ENCODE measurements at places on chromosomes 7 and 10.

GRCh38 chr7:50793947-50794570, 11.4 kb upstream of the GRB10 start:
- peak; percentile 32 for DNase-seq

DNA sequence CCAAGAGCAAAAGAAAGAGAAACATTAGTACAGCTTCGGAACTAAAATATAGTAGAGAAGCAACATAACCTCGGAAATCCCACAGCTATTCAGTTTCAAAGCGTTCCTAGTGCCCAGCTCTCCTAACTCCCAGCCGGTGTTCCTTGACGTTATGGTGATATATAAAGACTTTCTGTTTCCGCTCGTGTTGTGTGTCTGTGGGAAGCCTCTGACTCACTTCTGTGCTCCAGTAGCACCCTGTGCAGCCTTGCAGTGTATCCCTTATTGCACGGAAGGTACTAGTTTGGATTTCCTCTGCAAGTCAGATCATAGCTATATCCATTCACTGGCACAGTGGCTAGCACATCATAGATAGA, 535 bp downstream of the ASAH2B start:
- DNase-seq, result peak; percentile 73

DNA sequence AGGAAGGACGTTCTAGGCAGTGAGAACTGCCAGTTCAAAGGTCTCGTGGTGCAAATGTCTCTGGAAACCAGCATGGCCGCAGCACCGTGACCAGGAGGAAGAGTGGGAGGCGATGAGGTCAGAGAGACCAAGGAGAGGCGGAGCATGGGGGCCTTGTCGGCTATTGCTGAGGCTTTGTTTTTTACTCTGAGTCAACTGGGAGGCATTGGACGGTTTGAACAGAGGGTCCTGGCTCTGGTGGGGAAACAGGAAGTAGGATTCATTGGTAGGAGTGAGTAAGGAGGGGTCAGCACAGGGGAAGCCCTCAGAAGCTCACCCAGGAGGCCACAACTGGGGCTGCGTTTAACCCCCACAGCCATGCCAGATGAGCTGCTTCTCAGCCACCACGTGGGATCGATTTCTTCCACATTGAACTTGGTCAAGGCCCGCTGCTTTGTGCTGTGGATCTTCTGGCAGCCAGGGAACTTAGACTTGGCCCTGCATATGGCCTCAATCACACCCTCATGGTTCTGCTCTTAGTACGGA, 22.2 kb upstream of the SH2B2 start:
- DNase-seq, result no peak

- no peak for DNase-seq
Observed at GRCh38 chr10:81953420-81953819, 78.4 kb downstream of the NRG3 start.

GRCh38 chr7:75876126-75876881, 2.5 kb upstream of the RHBDD2 start:
- peak; percentile 39 for DNase-seq

DNA sequence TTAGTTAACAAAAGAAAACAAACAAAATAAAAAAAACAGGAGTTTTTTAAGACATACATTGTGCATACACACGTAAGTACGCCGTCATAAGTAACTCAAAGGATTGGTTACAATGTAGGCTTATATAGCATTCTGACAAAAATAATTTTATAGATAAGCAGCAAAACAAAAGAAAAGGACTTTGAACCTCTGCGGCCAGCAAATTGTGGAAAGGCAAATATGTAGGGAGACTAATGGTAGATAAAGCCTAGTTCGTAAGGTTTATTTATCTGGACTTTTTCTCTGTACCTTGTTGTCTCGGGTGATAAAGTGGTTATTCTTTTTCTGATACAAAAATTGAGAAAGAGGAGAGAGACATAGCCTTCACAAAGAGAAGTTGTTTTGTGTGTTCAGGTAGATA, 891.9 kb downstream of the CNTNAP2 start:
- no peak for DNase-seq

DNA sequence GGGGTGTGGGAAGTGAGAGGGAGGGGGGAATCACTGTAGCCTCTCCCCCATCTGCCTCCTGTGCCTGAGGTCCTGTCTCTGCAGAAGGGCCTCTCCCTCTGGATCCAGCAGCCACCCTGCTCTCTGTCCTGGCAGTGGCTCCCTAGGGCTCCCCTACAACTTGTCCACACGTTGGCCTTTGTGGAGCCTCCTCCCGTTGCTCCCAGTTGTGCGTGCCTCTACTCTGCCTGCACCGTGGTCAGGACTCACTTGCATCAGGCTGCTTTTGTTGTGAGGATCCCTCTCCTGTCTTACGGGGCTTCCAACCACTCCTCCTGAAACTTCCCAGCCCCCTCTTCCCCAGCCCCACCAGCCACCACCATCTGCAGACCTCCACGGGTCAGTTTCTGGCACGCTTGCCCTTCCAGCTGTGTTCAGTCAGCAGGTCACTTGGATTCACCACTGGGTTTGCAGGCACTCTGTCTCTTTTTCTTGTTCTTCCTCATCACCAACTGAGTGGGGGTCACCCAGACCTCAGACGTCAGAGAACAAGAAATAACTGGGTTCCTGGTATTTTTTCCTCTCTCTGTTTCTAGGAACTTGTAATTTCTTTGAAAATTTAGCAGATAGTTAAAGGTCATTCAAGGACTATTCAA, 62.3 kb downstream of the RAMP3 start:
- peak; percentile 7 for DNase-seq

- DNase-seq, result peak; percentile 60
Observed at GRCh38 chr7:102983602-102984001, 70.8 kb downstream of the LRRC17 start.

- peak; percentile 82 for DNase-seq
Observed at GRCh38 chr7:151315038-151315655, 26.5 kb upstream of the NUB1 start.

GRCh38 chr10:79262131-79262530, 85.1 kb upstream of the PPIF start:
- DNase-seq, result no peak

- no peak for DNase-seq
Observed at GRCh38 chr10:12414278-12414989, 65.1 kb downstream of the CAMK1D start.

DNA sequence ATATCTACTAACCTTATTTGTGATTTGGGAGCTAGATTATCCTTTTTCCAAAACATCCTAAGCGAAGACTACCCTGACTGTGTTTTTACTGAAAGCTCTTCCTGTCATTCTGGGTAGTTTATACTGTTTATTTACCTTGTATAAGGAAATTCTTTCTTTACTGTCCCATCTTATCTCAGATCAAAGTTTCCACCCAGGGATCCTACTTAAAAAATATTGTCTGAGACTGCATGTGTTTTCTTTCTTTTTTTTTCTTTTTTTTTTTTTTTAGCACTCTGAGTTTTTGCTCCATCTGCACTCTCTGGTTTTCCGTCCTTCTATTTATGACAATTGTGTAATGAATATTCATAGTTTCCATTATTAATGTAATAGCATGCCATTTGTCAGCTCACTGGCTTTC, 26.5 kb downstream of the CDK14 start:
- no peak for DNase-seq

DNA sequence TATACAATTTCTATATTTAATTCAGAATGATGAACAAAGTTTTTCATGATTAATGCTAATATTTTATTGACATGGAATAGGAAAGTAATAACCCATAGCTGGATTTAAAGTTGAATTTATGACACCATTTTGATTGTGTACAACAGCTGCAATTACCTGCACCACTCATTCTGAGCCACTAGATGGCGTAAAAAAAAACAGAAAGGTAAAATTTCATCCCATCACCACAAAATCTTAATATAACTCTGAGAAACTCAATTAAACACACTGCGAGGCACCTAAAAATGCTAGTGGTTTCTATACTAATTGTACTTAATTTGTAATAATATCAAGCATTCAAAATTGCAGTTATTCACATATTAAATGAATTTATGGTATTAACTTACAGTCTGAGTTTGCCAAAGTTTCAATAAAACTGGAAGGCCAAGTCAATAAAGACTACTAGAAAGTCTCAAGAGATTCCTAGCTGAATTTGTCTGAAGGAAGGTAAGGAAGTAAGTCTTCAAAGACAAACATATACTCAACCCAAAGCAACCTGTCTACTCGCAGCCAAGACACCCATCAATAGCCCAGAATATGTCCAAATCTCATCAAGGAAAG, 182.5 kb downstream of the SKAP2 start:
- DNase-seq, result peak; percentile 38

DNA sequence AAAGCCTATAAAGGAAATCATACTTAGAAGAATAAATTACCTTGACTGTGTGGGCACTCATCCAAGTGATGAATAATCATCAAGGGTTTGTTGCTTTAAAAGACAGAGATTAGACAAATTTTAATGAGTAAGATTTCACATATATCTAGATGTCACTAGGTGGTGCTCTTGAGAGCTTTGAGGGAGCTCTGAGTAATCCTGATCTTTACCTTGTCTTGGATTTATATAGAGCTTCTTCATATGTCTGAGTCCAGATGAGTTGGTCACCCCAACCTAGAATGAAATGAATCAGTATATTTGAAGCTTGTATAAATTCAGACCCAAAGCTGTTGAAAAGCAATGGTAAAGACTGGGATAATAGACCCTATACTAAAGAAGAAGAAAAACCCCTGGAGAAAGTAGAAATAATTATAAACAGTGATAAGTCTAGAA, 3.7 kb downstream of the AGR2 start:
- DNase-seq, result peak; percentile 62

DNA sequence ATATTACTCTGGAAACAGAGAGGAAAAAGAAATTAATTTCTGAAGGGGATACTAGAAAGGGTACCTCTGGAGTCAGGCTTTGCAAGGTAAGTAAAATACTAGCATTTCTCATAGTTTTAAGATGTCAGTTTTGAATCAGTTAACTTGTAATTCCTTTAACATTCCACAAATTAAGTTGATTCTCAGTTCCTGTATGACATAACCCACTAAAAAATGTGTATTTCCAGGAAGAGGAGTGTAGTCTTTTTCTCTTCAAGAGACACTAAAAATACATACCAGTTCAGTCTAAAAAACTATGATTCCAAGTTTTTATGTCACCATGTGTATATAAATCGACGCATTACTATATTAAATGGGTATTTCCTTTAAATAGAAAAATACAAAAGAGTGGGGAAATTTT, 113.2 kb downstream of the CDK6 start:
- DNase-seq, result no peak

DNA sequence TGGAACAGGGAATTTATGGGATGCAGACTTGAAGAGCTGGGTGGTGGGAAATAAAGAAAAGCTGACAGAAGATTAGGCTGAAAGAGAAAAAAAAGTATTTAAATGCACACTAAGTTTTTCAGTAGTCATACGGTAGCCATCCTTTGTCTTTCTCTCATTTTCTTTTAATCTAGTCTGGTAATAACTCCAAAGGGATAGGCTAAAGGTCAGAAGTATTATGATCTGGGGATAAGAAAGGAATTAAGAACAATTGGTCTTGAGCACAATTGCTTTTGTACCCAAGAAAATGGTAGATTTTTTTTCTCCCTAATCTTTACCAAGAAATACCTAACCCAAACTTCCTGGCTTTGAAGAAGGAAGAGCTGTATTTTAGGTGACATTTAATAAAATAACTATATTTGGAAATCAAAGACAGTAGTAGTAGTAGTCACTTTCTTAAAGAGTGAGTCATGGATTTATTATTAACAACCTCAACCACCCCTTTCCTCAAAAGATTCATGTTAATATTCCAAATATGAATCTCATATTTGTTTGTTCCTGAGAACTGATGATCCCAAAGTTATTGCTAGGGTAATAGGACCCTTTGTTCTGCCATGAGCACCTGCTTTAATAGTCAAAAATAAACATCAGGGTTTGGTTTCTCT, 120.2 kb upstream of the ODAD2 start:
- DNase-seq, result no peak

DNA sequence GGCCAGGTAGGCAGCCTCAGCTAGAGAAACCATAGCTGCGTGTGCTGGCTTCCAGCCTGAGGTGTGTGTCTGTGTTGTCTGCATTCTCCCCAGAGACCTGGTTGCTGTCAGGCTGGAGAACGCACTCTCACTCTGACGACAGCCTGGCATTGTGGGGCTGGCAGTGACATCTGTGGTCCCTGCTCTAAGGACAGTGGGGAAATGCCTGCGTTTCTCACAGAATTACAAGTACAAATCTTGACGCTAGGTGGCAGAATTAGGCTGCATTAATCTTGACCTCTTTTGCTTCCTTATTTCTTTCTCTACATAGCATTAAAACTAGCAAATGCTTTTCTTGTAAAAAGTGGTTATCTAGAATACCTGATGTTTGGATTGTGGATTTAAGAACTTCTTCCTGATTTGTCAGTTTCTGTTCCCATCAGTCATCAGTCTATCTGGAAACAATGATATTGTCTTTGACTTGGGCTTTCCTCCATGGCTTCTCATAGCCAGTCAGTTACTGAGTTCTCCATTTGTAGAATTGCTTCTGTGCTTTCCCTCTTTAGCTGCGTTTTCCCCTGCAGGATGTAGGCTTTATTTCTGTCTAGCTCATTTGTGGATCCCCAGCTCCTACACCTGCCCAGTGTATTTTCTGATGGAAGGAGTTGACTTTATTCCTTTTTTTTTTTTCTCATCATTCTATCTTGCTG, 86.0 kb downstream of the FANK1 start:
- peak; percentile 91 for DNase-seq

- no peak for DNase-seq
Observed at GRCh38 chr7:979886-980571, 3.0 kb upstream of the CYP2W1 start.

DNA sequence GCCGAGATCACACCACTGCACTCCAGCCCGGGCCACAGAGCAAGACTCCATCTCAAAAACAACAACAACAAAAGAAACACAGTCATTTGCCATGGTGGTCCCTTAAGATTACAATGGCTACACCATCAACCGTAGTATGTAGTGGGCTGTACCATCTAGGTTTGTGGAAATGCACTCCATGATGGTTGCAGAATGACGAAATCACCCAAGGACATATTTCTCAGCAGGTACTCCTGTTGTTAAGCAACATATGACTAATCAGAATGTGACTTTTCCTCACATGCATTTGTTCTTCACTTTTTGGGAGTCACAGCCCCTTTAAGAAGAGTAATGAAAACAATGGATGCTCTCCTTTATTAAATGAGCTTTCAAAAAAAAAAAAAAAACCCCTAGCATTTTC, 11.0 kb downstream of the SVIL start:
- no peak for DNase-seq

GRCh38 chr10:6059506-6059905, 2.7 kb downstream of the IL2RA start:
- no peak for DNase-seq

GRCh38 chr10:119101366-119102098, 2.4 kb upstream of the DENND10 start:
- no peak for DNase-seq

GRCh38 chr10:24762161-24762924, 38.7 kb upstream of the ARHGAP21 start:
- no peak for DNase-seq

GRCh38 chr7:64998865-64999164, 7.7 kb downstream of the ERV3-1 start:
- DNase-seq, result no peak
